ENCODE measurements at places on chromosomes 2 and 18.

DNA sequence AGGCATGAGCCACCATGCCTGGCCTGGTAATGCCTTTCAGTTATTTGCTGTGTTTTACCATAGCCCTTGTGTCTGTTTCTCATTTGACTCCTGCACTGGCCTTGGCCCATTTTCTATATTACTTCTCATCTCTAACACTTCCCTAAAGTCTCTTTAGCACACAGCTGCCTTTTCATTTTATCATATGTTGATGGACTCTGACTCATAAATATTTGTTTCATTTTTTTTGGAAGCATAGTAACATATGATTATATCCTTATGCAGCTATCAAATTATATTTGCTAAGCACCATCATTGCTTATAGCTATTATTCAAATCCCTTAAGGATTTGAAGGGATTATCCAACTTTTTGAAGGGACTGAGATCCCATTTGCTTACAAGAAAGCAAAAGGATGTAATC is 320.3 kb downstream of the GPD2 start:
- no peak for DNase-seq

DNA sequence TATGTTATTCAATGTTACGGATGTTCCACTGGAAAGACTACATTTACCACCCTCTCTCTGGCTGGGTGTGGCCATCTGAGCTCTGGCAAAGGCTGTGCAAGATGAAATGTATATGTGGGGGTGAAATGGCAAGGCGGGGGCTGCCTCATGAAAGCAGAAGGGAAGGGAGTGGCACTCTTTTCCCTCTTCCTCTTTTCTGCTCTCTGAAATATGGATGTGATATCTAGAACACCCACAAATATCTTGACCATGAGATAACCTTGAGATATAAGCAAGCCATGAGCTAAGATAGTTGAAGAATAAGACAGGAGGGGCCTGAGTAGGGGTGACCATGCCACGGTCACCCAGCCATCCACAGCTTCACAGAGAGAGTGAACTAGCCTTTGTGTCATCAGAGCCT is 367.8 kb upstream of the ID2 start:
- DNase-seq, result no peak

DNA sequence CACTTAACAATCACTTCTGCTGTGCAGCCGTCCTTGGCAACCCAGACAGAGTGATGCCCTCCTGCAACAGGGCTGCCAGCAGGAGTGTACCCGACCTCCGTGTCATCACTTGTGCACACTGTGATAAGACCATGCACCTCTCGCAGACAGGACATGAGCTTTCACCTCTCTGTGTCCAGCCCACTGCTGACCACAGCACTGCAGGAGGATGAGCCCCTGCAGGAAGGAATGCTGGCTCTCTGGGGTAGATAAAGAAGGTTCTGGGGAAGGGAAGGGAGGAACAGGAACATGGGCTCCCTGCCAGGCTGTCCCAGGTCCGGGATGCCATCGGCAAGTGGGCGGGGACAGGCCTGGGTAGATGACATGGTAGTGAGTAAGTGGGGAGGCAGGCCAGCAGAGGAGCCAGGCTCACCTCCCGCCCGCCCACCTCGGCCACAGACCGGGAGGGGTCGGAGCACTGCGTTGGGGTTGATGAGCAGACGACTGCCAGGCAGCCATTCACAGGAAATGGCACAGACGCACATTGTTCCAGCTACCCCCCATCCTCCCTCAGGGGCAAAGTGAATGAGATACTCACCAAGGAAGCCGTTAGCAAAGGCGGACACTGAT is 18.6 kb upstream of the COL6A3 start:
- DNase-seq, result no peak

GRCh38 chr2:178320011-178320585 is 125.8 kb downstream of the OSBPL6 start:
- no peak for DNase-seq

- no peak for DNase-seq
Measured at GRCh38 chr18:40983835-40984234, 971.2 kb upstream of the PIK3C3 start.

GRCh38 chr2:219362072-219362471 is 25.6 kb downstream of the DNPEP start:
- no peak for DNase-seq

DNA sequence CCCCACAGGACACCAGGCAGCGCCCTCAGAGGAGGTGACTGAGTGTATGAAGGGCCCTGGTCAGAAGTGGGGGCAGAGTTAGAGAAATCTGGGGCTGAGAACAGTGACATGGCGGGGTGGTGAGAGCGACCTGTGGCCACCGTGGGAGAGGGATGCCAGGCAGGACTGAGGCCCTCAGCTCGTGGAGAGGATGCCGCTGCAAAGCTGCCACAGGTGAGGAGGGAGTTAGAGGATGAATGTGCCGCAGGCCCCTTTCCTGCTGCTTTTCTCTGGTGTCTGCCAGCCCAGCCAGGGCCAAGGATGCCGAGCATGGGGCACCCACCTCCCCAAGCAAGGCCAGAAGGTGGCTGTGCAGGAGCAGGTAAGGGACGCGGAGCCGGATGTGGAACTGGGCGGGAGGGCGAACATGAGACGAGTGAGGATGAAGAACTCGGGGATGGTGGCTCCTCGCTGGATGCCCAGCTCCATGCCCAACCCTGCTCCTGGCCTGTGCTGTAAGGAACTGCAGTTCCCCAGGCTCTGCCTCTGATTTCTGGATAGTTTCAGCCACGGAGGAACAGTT is 269.2 kb upstream of the HDAC4 start:
- no peak for DNase-seq

GRCh38 chr18:77124452-77124922 is 8.1 kb downstream of the MBP start:
- DNase-seq, result no peak

DNA sequence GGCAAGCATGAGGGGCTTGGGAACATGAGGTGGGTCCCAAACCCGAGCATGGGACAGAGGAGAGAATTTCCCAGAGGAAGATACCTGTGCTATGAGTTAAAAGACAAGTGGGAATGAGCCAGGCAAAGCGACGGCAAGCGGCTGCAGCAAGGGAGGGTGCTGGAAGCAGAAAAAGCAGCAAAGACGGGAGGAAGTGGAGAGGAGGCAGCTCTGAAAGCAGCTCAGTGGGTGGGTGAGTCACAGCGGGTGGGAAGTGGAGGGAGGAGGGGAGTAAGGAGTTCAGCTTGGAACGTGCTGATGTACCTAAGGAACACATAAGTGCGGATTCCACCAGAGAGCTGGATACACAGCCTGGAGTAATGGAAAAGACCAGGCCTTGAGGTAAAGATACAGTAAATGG is 41.4 kb downstream of the THUMPD2 start:
- peak; percentile 53 for DNase-seq
